Cortex of kidney (tissue), 1 donor: ENCODE measurements at places on chromosomes 5 and 9.

- no peak for DNase-seq
Observed at GRCh38 chr5:53161876-53162275, 52.3 kb upstream of the MOCS2 start.

GRCh38 chr5:22372376-22372775, 480.8 kb downstream of the CDH12 start:
- DNase-seq = no peak

DNA sequence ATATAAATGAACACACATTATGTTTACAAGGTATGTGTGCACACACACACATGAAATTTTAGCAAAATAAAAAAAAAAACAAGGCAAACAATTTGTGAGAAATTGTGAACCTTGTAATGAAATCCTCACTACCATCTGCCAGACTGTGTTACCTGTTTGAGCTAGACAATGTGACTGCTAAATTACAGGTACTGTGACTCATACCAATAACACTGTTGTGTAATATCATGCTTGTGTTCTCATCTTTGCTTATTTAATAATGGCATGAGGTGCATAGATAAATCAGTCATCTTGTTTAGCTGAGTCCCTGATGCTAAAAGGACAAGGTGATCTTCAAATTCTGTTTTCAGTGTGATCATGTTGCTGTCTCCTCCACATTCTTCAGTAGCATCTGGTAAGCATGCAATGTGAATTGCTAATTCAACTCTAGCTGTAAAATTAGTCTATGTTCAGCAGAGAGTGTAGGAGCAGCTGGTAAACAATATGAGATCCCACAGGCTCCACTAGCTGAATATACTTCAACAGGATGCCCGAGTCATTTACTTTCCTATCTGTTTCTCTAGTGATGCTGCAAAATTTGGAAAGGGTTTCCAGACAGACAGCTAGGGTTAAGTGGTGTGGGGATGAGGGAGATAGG, 966.3 kb upstream of the C9orf72 start:
- DNase-seq = no peak

DNA sequence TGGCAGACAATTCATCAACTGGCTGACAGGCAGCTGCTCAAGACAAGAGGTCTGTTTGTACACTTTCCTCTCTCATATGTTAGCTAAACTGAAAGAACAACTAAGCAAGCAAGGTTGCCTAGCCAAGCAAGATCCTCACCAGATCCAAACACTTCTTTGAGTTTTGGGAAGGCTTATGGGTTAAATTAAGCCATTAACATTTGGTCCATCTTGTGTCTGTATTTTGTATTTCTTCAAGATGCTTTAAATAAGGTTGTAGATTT, 170.4 kb upstream of the RAI14 start:
- no peak for DNase-seq

GRCh38 chr5:137264041-137264440, 235.1 kb downstream of the SPOCK1 start:
- no peak for DNase-seq

- DNase-seq = no peak
Observed at GRCh38 chr5:162037431-162037830, 30.1 kb upstream of the GABRG2 start.

DNA sequence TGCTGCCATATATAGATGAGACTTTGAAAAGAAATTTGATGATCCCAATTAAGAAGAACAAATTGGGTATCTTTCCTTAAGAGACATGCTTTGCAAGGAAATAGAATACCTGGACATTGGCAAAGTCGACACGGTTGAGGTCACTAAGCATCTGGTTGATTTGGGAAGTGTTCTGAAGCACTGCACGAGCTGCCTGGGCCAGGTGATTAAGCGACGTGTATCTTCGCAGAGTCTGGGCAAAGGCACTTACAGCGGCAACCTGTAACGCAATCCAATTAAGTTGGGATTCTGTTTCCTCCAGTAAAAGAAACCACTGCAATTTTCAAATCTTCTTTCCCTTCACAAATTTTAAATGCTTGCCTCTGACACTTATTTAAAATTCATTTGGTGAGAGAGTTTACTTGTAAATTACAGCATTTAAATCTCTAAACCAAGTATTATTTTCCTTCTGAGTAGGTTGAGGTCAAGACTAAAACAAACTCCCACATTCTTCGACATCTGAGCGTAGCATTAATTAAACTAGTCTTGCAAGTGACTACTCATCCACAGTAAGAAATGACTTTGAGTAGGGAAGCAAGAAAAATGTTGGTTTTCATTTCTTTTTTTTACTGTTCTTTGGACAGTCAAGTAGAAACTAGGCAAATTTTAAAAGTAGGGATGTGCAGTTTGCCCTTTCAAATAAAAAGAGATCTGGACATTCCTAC, 262.8 kb downstream of the RFX3 start:
- DNase-seq = no peak

DNA sequence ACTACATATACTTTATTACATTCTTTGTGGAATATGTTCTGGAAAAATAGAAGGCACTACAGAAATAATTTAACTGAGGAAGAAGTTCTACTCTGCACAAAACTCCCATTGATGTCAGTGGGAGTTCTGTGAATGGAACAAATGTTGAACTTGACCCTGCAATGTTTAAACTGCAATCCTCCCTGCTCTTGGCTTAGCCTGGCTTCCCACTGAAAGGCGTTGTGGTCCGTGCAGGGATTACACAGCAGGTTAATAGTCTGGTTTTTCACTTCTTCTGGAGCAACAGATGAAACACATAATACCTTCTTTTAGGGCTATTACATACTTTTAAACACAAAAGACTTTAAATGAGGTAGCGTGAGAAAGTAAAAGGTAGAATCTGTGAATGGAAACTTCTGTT, 12.9 kb upstream of the ERBIN start:
- no peak for DNase-seq
